ENCODE measurements at places on chromosomes 1 and 21. TPM values are rescaled to one million over a fixed set of nuclear protein-coding genes. Genes with fewer than 3 reads are reported as not detected.

- DNase-seq = no peak
Measured at GRCh38 chr1:54362881-54363340, 43.3 kb downstream of the SSBP3 start.

- no peak for DNase-seq
Measured at GRCh38 chr1:5744341-5744740, 247.9 kb downstream of the NPHP4 start.

GRCh38 chr21:45386728-45387371, 18.1 kb upstream of the COL18A1 start:
- no peak for DNase-seq

GRCh38 chr1:240695416-240695815, 83.5 kb upstream of the GREM2 start:
- no peak for DNase-seq

GRCh38 chr1:171495444-171495843, 10.1 kb downstream of the PRRC2C start:
- no peak for DNase-seq

DNA sequence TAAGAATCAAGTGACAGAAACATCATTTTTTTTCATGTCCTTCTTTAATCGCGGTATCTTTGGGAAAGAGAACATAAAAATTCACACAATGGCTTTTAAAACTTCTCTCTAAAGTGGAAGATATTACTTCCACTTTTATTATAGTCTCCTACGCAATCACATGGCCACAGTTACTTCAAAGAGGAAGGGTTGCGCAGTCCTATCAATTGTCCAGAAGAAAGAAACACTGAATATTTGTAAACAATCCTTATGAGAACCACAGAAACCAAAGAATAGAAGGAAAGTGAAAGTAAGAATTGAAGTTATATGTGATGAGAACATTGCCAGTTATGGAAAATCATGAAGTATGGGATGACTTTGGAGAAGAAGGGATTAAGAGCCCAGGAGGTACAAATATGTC, 32.6 kb downstream of the CFH start:
- no peak for DNase-seq

- DNase-seq = no peak
Measured at GRCh38 chr21:35428001-35428320, 378.9 kb upstream of the RUNX1 start.

Gene FAM167B
- 1.1 TPM for total RNA-seq

All from activated CD4-positive, alpha-beta memory T cell treated with anti-CD3 and anti-CD28 coated beads, Interleukin-2, amount 10 ng/mL, durations not matched to agents 7 days and 5 days (primary cell).